T-helper 17 cell (primary cell): ENCODE measurements at places on chromosomes 1 and 21. TPM values are rescaled to one million over a fixed set of nuclear protein-coding genes. Genes with fewer than 3 reads are reported as not detected.

Gene PCP4L1
- total RNA-seq: not detected

Gene PTGER3
- 0.86 TPM for total RNA-seq

Gene WNT4
- not detected for total RNA-seq

Gene FAM20B
- 26.7 TPM for total RNA-seq

Gene GSTM1
- 34.5 TPM for total RNA-seq

Gene TSPAN1
- total RNA-seq: not detected

Gene C1orf185
- not detected for total RNA-seq

Gene KLF17
- total RNA-seq: not detected

Gene EFNA1
- total RNA-seq: 1.0 TPM

Gene EYA3
- total RNA-seq: 12.5 TPM

DNA sequence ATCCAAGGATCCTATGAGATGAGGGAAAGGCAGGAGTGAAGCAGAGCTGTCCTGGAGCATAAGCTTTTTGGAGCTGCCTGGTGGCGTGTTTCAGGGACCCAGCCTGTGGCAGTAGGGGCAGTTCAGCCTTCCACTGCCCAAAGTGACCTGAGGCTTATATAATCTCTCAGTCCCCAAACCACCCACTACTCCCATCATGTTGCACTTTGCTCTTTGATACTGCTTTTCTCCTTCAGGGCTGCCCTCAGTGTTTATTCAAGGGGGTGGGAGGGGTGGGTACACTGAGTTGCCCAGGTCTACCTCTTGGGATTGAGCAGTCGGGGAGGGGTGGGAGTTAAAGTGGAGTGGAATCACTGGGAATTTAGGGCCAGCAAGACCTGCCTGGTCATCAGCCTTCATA, 9.3 kb downstream of the HCN3 start:
- no peak overlapping the region for H3K4me3 ChIP-seq
- no peak overlapping the region for H3K27ac ChIP-seq
- H3K36me3 ChIP-seq: no peaks in the 10 kb centered on the region
- DNase-seq: no peak
- H3K27me3 ChIP-seq: peaks cover 2% of the 10 kb centered on the region

DNA sequence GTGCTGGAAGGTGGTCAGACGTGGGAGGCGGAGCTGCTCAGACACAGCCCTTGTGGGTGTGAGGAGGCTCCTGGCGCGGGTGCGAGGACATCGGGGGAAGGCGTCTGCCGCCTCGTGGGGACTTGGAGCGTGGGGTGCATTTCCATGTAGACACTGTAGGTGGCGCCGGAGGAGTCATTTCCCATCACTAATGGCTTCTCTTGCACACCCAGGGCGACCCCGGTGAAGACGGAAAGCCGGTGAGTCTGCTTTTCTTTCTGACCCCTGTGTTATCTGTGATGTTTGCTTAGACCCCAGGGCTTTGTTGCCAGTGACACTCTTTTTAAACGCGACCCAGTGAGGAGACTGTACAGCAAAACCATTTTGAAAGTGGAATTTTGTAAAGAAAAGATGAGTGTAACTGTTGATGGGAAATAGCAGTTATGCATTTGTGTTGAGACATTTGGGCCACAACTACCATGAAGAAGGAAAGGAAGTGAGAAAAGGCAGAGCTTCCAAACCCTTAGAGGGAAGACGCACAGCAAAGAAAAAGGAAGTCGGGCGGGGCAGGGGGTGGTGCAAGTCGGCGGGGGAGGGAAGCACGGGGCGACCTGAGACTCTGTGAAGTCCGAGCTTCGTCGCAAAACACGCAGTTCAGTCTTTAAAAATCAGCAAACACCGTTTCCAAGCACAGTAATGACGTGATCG, 64.0 kb downstream of the SLC19A1 start:
- no peaks in the 10 kb centered on the region for H3K27me3 ChIP-seq
- peaks cover 4% of the 10 kb centered on the region for H3K36me3 ChIP-seq
- peaks cover 28% of the 10 kb centered on the region for H3K4me1 ChIP-seq
- DNase-seq: peak; percentile 59
- H3K27ac ChIP-seq: peak overlapping the region; percentile 97
- peak overlapping the region; percentile 96 for H3K4me3 ChIP-seq

DNA sequence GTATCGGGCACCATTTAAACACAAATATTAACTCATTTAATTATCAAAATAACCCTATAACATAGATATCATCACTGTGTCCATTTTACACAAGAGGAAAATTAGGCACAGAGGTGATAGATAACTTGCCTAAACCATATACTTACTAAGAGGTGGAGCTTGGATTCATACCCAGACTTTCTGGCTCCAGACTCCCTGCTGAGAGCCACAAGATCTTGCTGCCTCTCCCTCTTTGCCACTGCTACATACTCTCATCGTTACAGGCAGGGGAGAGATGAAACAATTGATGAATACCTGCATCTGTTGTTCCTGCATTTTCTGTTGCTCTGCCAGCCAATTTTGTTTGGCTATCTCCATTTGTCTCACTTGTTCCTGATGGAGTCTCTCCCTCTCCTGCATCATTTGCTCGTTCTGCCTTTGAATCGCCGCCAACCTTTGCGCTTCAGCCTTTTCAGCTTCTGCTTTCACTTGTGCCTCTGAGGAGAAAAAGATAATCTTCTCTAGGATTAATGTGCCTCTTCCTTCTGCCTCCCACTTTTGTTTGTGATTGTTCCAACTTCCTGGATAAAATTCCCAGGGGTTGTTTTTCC, 10.6 kb downstream of the GBP5 start:
- H3K4me3 ChIP-seq: peak overlapping the region; percentile 71
- no peak for DNase-seq
- H3K4me1 ChIP-seq: peaks cover 50% of the 10 kb centered on the region
- peak overlapping the region; percentile 88 for H3K27ac ChIP-seq

DNA sequence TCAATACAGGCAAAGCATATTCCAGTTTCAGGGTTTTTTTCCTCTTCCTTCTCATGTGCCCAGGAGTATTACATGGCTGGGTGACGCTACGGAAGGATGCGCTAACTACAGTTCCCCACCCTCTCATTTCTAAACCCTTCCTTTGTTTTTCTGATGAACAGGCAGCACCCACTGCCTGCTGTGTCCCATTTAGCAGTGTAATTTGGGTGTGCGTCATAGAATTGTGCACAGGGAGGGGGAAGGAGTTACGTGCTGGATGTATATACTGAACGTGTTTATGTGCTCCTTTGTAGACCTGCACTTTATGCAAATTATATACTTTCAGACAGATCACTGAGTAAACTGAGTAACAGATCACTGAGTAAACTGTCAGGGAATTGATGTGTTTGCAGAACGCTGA, 44.5 kb downstream of the ELAPOR1 start:
- H3K4me3 ChIP-seq: no peak overlapping the region
- no peaks in the 10 kb centered on the region for H3K36me3 ChIP-seq
- peaks cover 20% of the 10 kb centered on the region for H3K4me1 ChIP-seq
- no peaks in the 10 kb centered on the region for H3K27me3 ChIP-seq
- no peak for DNase-seq

GRCh38 chr1:167198518-167199133, 22.1 kb upstream of the POU2F1 start:
- H3K27me3 ChIP-seq: peaks cover 10% of the 10 kb centered on the region
- H3K4me3 ChIP-seq: no peak overlapping the region

DNA sequence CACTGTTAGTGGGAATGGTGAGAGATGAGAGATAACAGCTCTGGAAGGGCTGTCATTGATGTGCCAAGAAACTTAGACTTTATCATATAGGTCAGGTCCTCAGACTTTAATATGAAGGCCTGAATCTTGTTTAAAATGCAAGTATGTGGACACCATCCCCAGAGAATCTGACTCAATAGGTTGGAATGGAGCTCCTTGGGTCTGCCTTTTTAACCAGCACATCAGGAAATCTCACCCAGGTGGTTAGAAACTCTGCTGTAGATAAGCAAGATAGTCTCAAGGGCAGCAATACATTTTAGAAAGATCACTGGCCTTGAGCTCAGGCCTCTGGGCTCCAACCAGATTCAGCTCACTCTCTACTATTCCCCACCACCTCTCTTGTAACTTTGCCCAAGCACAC, 180.4 kb downstream of the SLC44A5 start:
- no peak overlapping the region for H3K27ac ChIP-seq
- H3K27me3 ChIP-seq: no peaks in the 10 kb centered on the region
- no peaks in the 10 kb centered on the region for H3K36me3 ChIP-seq

GRCh38 chr1:117268535-117269455, 58.1 kb upstream of the VTCN1 start:
- DNase-seq: no peak
- H3K4me3 ChIP-seq: no peak overlapping the region
- H3K4me1 ChIP-seq: no peaks in the 10 kb centered on the region
- no peaks in the 10 kb centered on the region for H3K27me3 ChIP-seq

DNA sequence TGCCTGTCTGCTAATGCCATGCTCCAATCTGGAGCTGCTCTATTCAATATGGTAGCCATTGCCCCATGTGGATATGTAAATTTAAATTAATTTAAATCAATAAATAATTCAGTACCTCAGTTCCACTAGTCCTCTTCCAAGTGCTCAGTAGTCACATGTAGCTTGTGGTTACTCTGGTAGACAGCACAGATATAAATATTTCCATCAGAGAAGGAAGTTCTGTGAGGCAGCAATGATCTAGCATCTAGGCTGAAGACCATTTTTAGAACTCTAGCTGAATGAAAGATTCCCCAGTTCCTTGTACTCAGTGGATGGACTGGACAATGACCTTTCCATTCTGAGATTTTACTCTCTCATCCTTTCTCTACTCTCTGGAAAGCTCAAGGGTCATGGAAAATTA, 25.8 kb upstream of the CAPZB start:
- no peak overlapping the region for H3K27ac ChIP-seq
- H3K27me3 ChIP-seq: no peaks in the 10 kb centered on the region
- peaks cover 5% of the 10 kb centered on the region for H3K4me1 ChIP-seq
- no peak overlapping the region for H3K4me3 ChIP-seq
- no peaks in the 10 kb centered on the region for H3K36me3 ChIP-seq

- no peaks in the 10 kb centered on the region for H3K27me3 ChIP-seq
- no peaks in the 10 kb centered on the region for H3K4me1 ChIP-seq
- H3K4me3 ChIP-seq: no peak overlapping the region
- no peak for DNase-seq
- H3K36me3 ChIP-seq: peaks cover 2% of the 10 kb centered on the region
- H3K27ac ChIP-seq: no peak overlapping the region
Observed at GRCh38 chr1:162590101-162590500, 28.6 kb downstream of the UAP1 start.

GRCh38 chr1:244456586-244456985, 4.5 kb upstream of the CATSPERE start:
- H3K36me3 ChIP-seq: peaks cover 3% of the 10 kb centered on the region
- no peak overlapping the region for H3K27ac ChIP-seq
- no peaks in the 10 kb centered on the region for H3K27me3 ChIP-seq
- no peak for DNase-seq
- peaks cover 5% of the 10 kb centered on the region for H3K4me1 ChIP-seq
- H3K4me3 ChIP-seq: no peak overlapping the region

- no peak for DNase-seq
- no peak overlapping the region for H3K4me3 ChIP-seq
- H3K27ac ChIP-seq: no peak overlapping the region
- H3K4me1 ChIP-seq: peaks cover 16% of the 10 kb centered on the region
Observed at GRCh38 chr1:34970220-34970735, 14.9 kb downstream of the TMEM35B start.

- no peak overlapping the region for H3K27ac ChIP-seq
- H3K4me1 ChIP-seq: peaks cover 6% of the 10 kb centered on the region
- no peak for DNase-seq
- peaks cover 6% of the 10 kb centered on the region for H3K36me3 ChIP-seq
- no peak overlapping the region for H3K4me3 ChIP-seq
Observed at GRCh38 chr1:208985231-208985630, 598.3 kb upstream of the CAMK1G start.

DNA sequence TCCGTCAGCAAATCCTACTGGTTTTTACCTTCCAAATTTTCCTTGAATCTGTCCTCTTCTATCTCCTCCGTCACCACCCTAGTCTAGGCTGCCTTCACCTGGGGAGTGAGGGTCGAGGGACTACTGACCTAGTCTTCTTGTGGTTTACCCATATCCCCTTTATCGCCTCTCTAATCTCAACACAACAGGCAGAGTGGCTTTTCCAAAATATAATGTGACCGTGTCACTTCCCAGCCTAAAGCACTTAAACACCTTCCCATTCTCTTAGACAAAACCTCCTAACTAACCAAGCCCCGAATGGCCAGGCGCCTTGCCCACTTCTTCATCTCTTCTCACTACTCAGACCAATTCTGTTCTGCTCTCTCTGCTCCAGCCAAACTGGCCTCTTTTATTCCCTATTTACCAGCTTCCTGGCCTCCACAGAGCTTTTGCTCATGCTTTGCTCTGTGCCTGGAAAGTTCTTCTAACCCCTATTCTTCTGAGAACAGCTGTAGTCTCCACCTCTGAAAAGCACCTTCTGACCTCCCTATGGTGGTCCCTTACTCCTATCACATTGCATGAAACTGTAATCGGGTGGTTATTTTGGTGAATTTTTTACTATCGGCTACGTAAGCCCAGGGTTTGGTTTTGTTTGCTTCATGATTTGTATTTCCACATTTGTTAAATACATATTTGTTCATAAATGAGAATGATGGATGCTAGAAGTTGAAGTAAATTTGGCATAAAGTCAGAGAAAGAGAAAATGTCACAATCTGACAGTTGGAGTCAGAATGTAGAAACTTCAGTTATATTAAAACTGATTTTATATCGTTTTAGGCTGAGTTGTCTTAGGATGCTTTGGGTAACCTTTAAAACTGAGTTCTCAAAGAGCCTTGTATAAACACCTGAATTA, 1.2 kb upstream of the NBPF1 start:
- no peak overlapping the region for H3K27ac ChIP-seq
- no peaks in the 10 kb centered on the region for H3K27me3 ChIP-seq
- H3K4me3 ChIP-seq: no peak overlapping the region

- peaks cover 55% of the 10 kb centered on the region for H3K27me3 ChIP-seq
- H3K4me1 ChIP-seq: no peaks in the 10 kb centered on the region
- no peak overlapping the region for H3K27ac ChIP-seq
- no peak for DNase-seq
Observed at GRCh38 chr1:230493264-230493663, 67.1 kb upstream of the PGBD5 start.

- H3K27me3 ChIP-seq: no peaks in the 10 kb centered on the region
- H3K27ac ChIP-seq: no peak overlapping the region
- H3K36me3 ChIP-seq: no peaks in the 10 kb centered on the region
- no peak for DNase-seq
- no peaks in the 10 kb centered on the region for H3K4me1 ChIP-seq
Observed at GRCh38 chr1:56432166-56432971, 147.0 kb downstream of the PLPP3 start.

- H3K4me3 ChIP-seq: no peak overlapping the region
- H3K27ac ChIP-seq: no peak overlapping the region
- no peak for DNase-seq
- H3K27me3 ChIP-seq: no peaks in the 10 kb centered on the region
- no peaks in the 10 kb centered on the region for H3K4me1 ChIP-seq
Observed at GRCh38 chr1:195663549-195664280, 944.5 kb downstream of the KCNT2 start.

- H3K27ac ChIP-seq: no peak overlapping the region
- H3K36me3 ChIP-seq: peaks cover 2% of the 10 kb centered on the region
- peaks cover 84% of the 10 kb centered on the region for H3K27me3 ChIP-seq
- peaks cover 9% of the 10 kb centered on the region for H3K4me1 ChIP-seq
- no peak for DNase-seq
Observed at GRCh38 chr1:30842697-30843354, 65.7 kb downstream of the SDC3 start.
